ENCODE measurements at places on chromosomes 6 and 20. TPM values are rescaled to one million over a fixed set of nuclear protein-coding genes. Genes with fewer than 3 reads are reported as not detected.

DNA sequence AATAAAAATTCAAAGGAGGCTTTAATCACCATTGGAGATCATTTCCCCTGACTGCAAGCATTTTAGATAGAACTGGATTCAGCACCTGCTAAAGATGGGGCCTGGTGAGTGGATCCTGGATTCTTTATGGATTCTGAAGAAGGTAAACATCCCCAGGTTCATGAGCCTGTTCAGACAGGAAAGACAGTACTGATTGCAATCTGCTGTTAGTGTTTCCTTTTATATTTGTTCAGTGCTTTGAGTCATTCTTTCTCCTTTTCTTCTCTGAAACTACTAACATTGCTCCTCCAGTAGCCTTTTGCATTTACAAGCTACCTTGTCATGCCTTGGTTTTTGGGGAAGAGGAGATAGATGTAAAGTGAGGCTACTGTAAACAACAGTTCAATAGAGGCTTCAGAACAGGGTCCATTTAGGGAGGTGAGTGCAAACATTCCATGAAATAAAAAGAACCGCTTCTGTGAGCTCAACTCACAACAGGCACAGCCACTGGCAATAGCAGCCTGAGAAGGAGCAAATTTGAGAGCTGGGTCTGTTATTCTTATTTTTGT is 66.4 kb upstream of the PRL start:
- DNase-seq: no peak

GRCh38 chr20:6178537-6178936 is 55.7 kb upstream of the FERMT1 start:
- DNase-seq: peak; percentile 5

DNA sequence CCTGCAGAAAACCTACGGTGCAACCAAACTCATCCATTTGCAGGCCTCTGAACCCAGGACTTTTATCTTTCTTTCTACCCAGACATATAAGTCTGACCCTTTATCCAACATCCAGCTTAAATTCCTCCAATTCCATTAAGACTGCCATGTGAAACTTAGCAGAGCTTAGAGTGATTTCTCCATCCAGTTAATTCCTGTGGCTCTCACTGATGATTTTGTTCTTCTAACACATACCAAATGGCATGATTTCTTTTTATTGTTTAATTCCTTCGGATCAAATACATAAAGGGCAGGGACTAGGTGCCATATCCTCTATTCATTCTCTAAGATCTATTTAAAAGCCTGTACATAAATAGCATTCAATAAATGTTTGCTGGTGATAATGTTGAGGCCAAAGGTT is 92.9 kb downstream of the TASP1 start:
- no peak for DNase-seq

DNA sequence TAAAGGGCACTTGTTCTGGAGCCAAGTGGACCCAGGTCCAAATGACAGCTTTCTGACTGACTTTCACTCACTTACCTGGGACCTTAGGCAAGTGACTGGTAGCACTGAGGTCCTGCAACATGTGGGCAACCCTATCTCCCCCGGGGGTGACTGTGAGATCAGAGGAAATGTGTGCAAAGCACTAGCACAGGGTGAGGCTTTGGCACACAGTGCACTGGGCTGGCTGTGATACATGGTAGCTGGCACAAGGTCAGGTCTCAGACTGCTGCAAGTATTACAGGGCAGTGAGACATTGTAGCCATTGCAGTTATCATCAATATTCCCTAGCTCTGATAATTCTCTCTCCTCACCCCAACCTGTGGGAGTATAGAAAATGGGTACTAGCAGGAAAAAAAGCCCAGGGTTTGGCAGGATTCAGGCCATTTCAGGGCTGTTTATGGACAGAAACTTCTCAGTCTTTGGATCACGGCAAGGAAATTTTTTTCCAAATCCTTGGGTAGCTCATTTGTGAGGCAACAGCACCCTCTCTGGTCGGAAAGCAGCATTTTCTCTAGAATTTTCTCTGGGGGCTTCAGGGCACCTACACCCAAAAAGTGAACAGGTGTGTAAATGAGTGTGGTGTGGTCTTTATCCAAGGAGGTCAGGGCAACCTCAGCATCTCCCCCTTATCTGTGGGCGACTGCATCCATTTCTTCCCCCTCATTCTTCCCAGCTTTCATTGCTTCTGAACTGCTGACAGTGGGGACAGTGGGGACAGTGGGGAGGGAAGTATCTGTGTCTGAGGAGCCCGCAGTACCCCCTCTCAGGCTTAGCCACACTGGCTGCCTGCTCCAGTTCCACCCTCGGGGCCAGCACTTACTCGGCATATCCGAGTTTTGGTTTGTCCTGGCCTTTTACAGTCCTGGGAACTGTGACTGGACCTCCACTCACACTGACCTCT is 148.7 kb upstream of the PHACTR3 start:
- peak; percentile 31 for DNase-seq

- no peak for DNase-seq
These were observed 61.4 kb downstream of the NPEPL1 start for GRCh38 chr20:58753922-58754551.

DNA sequence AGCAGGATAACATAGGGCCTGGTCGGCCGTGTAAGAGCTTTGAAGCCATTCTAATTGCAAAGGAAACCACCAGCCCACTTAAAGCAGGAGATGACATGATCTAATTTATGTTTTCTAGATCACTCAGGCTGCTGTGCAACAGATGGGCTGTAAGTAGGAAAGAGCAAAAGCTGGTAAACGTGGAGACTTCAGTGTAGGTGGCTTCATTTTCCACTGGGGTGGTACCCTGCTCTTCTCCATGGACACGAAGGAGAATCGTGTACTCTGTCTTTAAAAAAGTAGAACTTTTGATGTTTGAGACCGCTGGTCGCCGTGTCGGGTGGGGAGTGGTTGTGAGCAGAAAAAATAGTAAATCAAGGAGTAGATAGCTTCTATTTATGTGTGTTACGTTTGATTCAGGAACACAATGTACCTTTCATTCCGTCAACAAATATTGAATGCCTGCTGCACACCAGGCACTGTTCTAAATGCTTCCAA is 6.4 kb downstream of the CASS4 start:
- no peak for DNase-seq

GRCh38 chr6:3329393-3330051 is 70.8 kb downstream of the PSMG4 start:
- DNase-seq: no peak

- no peak for DNase-seq
These were observed 24.7 kb downstream of the KCNK17 start for GRCh38 chr6:39289490-39289889.

- DNase-seq: no peak
These were observed 196.6 kb downstream of the ESR1 start for GRCh38 chr6:152004036-152004566.

GRCh38 chr20:47314647-47315338 is 41.7 kb downstream of the ZMYND8 start:
- DNase-seq: no peak

GRCh38 chr20:17210983-17211382 is 15.9 kb upstream of the PCSK2 start:
- DNase-seq: peak; percentile 17

- DNase-seq: no peak
These were observed 8.2 kb downstream of the LY86 start for GRCh38 chr6:6596529-6597328.

GRCh38 chr20:45545754-45546453 is 1.3 kb downstream of the EPPIN start:
- peak; percentile 10 for DNase-seq

- peak; percentile 1 for DNase-seq
These were observed 73.7 kb upstream of the ESR1 start for GRCh38 chr6:151733680-151734320.

GRCh38 chr6:149379977-149380376 is 20.1 kb upstream of the SUMO4 start:
- DNase-seq: no peak

DNA sequence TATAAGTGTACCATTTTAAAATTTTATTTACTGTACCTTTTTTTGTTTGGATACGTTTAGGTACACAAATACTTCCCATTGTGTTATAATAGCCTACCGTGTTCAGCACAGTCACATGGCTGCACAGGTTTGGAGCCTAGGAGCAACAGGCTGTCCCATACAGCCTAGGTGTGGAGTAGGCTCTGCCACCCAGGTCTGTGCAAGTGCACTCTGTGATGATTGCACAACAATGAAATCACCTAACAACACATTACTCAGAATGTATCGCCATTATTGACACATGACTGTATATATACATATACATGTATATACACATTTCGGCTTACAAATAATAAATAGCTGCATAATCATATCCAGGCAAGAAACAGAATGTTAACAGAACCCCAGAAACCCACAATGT is 15.4 kb downstream of the SERAC1 start:
- no peak for DNase-seq

DNA sequence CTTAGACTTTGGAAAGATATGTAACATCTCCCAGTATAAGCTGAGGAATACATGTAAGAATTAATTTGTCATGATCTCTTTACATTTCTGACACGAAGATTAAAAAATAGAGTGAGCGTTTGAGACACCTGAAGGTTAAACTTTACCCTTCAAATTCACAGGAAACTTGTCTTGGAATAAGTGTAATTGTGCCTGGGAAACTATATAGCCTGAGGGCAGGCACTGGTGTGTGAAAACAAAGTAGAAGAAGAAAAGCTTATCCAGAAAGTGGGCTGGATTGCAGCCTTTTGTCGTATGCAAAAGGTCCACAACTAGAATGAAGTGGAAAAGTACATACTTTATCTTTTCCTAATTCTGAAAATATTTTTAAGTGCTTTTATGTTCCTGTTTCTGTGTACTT is 275.7 kb upstream of the TCF21 start:
- DNase-seq: no peak

GRCh38 chr20:1764136-1765033 is 106.8 kb upstream of the SIRPG start:
- DNase-seq: peak; percentile 77

- peak; percentile 44 for DNase-seq
These were observed 95.4 kb downstream of the TMEM170B start for GRCh38 chr6:11632795-11633511.

DNA sequence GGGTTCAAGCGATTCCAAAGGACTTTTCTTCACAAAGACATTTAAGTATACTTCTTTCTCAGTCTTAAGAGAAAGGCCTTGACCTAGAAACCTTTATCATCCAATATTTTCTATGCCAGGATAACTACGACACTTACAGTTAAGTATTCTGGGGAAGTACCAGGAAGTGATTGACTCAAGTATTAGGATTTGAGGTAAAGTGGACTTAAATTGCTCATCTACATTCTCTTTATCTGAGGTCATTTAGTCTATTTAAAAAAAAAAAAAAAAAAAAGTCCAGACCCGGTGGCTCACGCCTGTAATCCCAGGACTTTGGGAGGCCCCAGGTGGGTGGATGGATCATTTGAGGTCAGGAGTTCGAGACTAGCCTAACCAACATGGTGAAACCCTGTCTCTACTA is 114.7 kb downstream of the ZFAND3 start:
- no peak for DNase-seq

Gene SCRT2
- not detected for total RNA-seq

Gene CYP39A1
- 5.1 TPM for total RNA-seq

Gene FOXC1
- total RNA-seq: 7.0 TPM

Gene HCK
- total RNA-seq: 0.15 TPM

Gene RIPOR2
- total RNA-seq: 2.3 TPM

Gene ANKEF1
- total RNA-seq: 6.6 TPM

Gene NRSN1
- not detected for total RNA-seq

Gene HLA-DRB5
- total RNA-seq: not detected

Gene NHLRC1
- total RNA-seq: 2.6 TPM

Gene GNMT
- not detected for total RNA-seq

Gene COL21A1
- total RNA-seq: 0.06 TPM
